ENCODE measurements at places on chromosomes 7 and 10.

GRCh38 chr10:78716043-78716660 is 352.6 kb upstream of the ZMIZ1 start:
- no peak for DNase-seq

DNA sequence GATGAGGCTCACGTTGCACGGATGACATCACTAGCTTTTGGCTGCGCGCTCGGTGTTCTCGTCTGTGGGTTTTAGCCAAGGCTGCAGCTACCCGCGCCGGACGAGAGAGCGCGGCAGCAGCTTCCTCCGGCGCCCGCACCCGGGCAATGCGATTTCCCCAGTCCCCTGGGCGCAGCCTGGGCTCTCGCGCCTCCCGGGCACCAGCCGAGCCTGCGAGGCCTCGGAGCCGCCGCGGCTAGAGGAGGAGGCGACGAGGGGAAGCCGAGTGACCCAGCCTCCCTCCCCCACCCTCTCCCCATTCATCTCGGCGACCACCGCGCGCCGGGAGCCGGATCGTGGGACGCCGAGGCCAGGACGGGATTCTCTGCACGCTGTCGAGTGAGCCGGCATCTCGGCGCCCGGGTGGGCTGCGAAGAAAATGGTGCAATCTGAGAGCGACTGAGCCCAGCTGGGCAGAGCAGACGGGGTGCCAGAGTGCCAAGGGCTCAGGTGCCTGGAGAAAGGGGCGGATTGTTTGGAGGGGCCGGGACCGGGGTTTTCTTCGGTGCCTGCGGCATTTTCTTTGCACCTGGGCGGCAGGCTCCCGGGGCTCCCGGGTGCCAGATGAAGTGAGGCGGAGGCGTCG is 1.2 kb upstream of the TMEM178B start:
- DNase-seq, result peak; percentile 37

GRCh38 chr10:100740476-100741377 is 4.7 kb upstream of the PAX2 start:
- no peak for DNase-seq

DNA sequence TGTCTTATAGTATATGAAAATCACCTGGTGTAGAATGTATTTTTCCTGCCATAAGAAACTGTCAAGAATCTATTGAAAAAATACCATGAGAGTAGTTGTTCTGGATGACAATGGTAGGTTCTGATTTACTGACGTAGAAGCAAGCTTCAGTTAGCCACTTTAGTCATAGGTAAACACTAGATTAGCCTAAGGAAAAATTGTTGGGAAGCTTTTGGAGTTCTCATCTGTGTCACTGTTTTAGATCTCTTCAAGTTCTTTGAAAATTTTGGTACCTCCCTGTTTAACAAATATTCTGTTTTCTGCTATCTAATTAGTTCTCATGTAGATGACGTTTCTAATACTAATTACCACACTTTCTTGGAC is 131.8 kb downstream of the ADK start:
- DNase-seq, result no peak

GRCh38 chr10:53918755-53919154 is 882.3 kb downstream of the PCDH15 start:
- DNase-seq, result no peak

DNA sequence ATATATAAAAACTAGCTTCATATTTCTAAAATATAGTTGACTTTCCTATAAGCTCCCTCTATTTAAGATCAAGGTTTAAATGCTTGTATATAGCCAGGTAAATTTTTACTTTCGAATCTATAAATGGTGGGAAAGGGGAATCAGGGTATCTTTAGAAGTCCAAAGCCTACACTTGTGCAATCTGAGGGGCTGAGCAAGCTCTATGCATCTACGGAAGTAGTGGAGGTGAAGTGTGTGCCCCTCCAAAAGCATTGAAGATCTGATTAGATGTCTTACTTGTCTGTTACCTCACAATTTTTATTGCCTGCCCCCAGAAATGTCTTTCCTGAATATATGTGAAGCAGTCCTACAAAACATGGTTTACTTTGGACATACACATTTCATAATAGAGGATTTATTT is 1.6 kb downstream of the AKAP9 start:
- DNase-seq, result no peak
